IPS DF 19.7 (cell line): ENCODE measurements at places on chromosomes 16 and 17.

DNA sequence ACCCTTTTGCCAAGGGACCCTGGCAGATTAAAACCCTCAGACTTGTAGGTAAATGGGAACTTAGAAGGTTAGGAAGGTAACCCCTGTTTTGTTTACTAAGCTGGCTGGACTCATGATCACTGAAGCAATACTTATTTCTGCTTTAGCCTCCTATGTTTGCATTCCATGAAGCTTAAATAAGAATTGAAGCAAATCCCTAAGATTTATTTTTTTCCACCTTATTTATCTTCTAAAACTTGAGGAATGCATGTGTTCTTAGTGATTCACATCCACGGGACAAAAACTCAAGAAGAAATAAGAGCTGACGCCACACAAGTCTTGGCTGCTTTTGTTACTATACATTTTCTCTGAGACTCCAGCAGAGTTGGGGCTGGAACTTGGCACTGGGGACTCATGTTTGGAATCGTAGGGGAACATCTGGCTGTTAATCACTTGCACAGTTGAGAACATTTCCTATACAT is 35.5 kb downstream of the CLUAP1 start:
- no peak for DNase-seq

- peak; percentile 82 for DNase-seq
Observed at GRCh38 chr17:58447039-58447975, 30.0 kb upstream of the RNF43 start.

GRCh38 chr17:37643869-37644268 is 623 bp upstream of the DDX52 start:
- DNase-seq = no peak

DNA sequence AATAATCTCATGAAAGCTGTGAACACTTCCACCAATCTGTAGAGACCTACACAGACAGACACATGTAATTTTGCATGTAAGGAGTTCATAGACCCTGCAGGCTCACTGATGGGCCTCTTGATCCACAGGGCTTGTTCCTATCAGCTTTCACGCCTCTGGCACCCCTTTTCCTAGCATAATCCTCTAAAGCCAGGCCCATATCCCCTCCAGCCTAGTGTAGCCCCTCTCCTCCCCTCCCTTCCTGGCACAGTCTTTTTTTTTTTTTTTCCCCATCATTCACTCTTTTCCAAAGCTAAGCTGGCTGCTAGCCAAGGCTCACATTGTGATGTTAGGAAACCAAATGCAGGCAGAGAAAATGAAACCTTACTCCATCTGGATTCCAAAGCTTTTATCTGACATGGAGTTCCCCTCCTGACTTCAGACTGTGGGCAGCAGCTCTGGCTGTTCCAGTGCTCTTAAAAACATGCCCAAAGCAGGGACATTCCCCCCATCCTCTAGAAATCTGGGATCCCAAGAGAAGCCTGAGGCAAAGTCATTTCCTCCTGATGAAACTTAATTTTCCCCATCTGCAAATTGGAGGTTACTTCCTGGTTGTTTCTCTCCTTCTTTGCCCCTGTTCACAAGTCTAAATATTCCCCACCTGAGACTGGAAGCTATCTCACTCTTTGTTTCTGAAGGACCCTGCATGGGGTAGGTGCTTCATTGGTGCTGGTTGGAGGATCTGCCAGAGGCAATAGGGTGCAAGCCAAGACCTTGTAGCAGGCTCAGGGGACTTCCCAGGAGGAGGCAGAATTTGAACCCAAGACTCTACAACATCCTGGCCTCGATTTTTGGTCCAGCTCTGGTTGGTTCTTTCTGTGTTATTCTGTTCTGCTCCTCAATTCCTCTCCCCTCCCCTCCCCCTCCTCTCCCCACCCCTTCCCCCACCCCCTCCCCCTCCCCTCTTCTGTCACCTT is 9.9 kb upstream of the CCL5 start:
- no peak for DNase-seq

DNA sequence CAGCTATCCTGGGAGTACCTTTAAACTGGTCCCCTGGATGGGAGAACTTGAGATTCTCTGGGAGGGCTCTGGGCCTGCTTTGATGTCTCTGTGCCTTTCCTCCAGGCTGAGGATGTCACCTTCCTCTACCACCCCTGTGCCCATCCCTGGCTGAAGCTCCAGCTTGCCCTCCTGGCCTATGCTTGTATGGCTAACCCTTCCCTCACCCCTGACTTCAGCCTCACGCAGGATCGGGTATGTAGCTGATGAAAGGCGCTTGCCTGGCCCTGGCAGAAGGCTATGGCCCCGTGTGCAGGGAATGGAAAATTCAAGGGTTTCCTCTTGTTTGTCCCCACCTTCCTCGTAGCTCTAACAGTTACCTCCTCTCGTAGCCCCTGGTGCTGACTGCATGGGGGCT is 3.0 kb downstream of the TP53I13 start:
- DNase-seq = no peak

DNA sequence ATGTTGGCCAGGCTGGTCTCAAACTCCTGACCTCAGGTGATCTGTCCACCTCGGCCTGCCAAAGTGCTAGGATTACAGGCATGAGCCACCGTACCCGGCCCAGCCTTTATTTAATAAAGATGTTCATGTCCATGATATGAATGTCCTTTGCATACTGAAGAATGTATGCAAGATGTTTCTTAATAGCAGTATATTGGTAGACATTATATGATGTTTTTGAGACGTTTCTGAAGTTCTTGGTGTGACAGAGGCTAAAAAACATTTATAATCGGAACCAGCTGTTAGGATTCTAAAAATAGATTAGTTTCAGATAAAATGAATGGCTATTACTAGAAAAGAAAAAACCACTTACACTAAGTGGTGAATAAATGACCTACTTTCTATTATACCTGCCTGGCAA is 11.8 kb downstream of the PDZD9 start:
- DNase-seq = no peak

GRCh38 chr17:57675427-57676387 is 69.4 kb downstream of the CCDC182 start:
- DNase-seq = no peak

DNA sequence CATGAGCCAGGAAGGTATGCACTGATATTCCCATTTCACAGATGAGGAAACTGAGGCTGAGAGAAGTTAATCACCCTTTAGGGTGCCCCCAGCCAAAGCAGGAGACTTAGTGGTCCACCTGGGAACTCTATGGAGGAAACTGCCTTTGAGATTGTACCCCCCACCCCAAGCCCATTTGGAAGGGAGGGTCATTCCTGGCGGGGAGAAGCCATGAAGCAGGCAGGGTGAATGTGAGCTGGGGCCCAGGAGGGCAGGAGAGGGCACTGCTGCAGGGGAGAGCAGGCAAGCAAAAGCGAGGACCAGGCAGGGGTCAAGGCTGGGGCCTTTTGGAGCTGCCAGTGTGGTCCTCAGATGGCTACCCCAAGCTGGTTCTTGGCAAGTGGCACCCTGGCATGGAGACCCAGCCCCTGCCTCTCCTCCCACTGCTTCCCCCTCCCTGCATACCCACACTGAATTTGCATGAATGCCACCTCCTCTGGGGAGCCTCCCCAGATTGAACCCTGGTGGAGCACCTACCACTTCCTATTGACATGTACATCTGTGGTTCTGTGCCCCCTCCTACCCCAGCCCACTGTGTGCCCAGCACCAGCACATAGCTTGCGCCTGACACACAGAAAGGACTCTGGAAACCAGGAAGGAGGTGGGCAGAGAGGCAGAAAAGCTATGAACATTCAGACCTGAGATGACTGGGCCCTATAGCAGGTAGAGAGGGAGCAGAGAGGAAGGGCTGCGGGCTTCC is 965 bp upstream of the TMC6 start:
- no peak for DNase-seq

GRCh38 chr17:28912281-28912937 is 9.5 kb upstream of the DHRS13 start:
- DNase-seq = no peak

GRCh38 chr17:77707546-77707945 is 251.0 kb upstream of the TNRC6C start:
- DNase-seq = no peak

GRCh38 chr16:27223226-27223610 is 19.9 kb downstream of the KDM8 start:
- DNase-seq = no peak

DNA sequence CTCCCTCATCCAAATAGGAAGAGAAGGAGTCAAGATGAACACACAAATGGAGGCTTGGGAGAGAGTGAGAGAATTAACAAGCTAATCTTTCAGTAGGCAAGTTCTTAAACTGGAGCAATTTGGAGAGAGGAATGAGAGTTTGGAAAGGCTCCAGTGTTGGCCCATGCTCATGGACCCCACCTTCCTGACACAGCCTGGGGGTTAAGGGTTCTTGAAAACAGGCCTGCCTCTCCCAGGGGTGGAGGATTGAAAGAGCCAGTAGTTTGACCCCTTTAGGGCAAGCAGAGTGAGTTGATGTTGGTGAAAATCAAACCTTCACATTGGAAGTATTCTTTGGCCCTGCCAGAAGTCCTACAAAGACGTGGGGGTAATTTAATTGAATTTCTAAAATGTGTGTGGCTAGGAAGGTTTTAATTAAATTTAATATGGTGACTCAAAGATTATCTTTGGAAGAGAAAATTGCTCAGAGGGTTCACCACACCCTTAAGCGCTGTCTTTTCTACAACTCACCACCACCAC is 5.8 kb downstream of the HOXB3 start:
- DNase-seq = no peak
